ENCODE measurements at places on chromosomes 12 and 14.

DNA sequence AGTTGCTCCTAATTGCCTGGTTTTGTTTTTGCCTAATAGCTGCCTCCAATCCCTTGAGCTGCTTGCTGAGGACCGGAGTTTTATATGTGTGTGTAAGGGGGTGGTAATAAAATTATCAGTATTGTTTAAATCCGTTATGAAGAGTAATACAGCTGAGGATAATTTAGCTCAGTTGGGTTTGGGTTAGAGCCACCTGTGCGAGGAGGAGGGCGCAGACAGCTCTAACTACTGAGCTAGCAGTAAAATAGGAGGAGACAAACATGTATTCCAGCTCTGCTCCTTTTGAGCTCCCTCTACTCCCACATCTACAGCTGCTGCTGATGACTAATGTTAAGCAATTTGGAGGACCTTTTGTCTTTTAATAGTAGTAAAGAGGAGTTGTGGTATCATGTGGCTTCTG is 61.5 kb downstream of the SPATS2 start:
- DNase-seq = no peak

DNA sequence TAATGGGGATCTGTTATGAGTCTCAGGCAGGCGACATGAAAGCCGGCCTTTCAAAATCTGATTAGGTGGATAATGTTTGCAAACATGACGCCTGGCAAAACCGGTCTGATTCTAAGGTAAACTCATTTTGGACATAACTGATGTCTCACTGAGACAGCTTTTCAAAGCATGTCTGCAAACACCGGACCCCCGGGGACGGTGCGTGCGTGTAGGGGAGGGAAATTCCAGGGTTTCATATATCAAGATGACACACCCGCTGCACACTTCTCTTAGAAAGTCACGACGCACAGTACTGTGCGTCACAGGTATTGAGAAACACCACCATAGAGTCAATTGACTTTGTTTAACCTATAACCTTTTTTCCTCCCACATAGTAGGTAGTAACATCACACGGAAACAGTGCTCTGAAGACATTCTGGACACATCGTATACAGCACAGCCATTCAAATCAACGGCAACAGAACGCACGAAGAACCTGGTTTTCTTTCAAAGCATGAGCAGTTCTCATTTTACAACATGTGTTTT is 43.9 kb upstream of the TESC start:
- no peak for DNase-seq

DNA sequence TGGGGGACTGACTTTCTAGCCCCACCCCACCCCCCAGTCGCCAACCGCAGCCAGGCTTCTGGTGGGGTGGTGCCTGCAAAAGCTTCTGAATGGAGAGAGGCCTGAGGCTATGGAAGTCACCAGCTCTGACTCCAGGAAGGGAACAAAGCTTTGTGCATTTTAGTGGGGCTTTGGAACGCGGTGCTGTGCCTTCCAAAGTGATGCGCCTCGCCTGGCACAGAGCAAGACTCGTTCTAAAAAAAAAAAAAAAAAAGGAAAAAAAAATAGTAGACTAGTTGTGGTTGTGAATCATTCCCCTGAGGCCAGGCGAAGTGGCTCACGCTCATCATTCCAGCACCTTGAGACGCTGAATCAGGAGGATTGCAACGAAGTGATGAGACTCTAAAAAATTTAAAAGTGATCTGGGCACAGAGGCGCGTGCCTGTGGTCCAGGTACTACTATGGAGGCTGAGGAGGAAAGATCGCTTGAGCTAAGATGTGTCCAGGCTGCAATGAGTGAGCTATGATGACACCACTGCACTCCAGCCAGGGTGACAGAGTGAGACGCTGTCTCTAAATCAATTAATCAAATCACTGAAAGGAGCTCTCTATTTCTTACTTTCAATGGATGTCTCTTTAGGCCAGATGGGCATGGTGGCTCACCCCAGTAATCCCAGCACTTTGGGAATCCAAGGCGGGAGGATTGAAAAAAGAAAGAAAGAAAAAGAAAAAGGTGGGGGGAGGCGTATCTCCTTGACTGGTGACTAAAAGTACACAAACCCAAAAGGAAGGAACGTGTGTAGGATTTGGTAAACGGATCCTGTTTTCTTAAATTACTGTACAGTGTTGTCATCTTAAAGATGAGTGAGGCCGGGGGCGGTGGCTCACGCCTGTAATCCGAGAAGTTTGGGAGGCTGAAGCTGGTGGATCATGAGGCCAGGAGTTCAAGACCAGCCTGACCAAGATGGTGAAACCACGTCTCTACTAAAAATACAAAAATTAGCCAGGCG is 259.6 kb upstream of the ALG10B start:
- no peak for DNase-seq

GRCh38 chr12:124698211-124698997 is 131.0 kb upstream of the NCOR2 start:
- DNase-seq = no peak

DNA sequence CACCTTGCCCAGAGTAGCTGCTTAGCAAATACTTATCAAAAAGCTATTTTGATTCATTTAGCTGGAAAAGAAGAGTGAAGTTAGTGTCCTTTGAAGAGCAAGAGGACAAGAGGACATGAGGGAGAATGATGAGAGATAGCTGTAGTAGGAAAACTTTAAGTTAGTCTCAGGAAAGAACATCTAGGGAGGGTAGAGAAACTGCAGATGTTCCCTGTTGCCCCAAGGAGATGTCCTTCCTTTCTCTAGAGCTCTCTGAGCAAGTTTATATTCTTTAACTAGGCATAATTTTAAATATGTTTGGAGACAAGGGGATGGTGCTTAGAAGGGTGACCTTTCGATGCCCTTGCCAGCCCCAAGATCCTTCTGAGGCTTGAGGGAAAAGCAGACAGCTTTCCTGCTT is 529.1 kb upstream of the TBX3 start:
- DNase-seq = no peak

DNA sequence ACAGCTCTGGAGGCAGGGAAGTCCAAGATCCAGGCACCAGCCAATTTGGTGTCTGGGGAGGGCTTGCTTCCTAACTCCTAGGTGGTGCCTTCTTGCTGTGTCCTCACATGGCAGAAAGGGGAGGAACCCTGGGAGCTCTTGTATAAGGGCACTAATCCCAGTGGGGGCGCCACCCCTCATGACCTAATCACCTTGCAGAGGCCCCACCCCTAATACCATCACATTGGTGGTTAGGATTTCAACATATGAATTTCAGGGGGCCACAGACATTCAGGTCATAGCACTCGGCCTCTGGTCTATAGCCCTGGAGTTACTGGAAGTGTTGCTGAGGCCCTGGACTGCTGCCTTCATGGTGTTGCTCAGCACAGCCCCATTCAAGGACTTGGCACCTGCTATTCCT is 14.6 kb downstream of the PSMD9 start:
- no peak for DNase-seq

GRCh38 chr12:131018808-131019397 is 65.2 kb downstream of the ADGRD1 start:
- no peak for DNase-seq

DNA sequence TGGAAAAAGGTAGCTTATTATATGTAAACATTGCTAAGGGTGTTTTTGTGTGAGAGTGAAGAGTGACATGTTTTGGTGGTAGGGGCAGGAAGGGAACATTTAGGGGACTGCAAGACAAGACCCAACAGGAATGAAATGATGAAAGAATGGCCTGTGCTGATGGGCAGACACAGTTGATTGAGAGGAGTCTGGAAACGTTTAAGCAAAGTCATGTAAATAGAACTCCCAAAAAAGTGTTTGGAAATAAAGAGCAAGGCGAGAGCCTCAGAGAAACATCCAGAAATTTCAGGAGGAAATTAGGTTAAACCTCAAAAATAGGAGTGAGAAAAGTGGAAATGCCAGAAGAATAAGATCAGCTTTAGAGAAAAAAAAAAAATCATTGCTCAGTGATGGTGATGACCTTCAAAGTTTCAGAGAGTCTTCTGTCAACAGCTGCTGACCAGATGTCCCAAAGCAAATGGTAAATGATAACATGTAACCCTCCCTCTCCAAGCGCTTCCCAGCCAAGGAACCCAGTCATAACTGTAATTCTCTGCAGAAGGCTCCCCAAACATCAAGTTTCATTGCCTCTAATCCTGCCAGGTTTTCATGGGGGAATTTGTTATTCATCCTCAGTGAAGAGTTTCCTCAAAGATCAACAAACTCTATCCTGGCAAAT is 223.2 kb upstream of the FAR2 start:
- DNase-seq = no peak

DNA sequence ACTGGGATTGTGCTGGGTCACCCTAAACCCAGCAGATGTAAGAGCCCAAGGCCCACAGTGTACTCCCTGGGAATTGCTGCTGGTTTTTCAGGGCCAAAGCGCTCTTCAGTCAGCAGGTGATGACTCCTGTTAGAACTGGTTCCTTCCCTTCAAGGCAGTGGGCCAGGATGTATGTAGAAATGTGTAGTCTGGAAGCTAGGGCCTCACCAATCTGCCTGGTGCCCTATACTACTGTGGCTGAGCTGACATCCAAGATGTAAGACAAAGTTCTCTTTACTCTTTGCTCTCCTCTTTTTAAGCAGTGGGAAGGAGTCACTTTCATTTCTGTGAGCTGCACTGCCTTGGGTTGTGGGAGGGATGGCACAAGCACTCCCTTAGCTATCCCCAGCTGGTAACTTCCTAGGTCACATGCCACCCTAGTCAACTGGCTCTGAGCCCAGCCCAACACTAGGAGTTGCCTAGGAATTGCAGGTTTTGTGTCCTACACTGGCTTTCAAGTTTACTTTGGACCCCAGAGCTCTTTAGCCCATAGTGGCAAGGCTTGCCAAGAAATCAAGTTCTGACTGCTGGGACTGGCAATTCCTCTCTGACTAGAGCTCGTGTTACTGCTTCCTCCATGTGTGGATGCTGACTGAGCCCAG is 249.2 kb downstream of the C12orf50 start:
- no peak for DNase-seq

- DNase-seq = no peak
These were observed 86.2 kb downstream of the C12orf50 start for GRCh38 chr12:87943023-87943422.

- no peak for DNase-seq
These were observed 667.1 kb upstream of the FBXO33 start for GRCh38 chr14:40099316-40099715.

DNA sequence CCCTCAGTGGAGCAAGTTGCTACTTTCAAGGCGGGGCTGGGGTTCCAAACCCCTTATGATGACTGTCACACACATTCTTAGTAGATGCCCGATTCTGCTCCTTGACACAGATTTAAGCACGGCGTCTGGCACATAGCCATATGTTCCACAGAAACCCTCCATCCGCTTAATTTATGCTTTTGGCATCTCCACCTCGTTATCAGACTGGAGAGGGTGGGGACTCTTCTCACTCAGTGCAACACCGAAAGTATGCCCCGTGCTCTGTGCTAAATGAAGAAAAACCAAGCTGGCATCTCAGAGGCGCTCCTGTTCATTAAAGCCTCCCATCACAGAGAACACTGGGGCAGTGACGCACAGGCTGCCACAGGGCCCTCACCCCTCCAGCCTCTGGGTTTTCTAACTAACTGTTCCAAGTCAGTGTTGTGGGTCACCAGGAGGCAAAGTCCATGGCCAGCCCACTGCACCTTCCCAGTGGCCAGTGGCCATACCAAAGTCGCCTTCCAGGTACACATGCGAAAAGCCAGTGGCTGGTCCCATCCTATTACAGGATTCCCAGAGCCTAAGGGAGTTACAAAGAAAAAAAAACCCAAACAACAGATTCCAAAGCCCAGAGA is 27.3 kb downstream of the CCDC88C start:
- DNase-seq = no peak

- DNase-seq = no peak
These were observed 75.1 kb upstream of the ST8SIA1 start for GRCh38 chr12:22409377-22410164.

GRCh38 chr12:2963154-2963759 is 4.1 kb downstream of the TEAD4 start:
- no peak for DNase-seq

DNA sequence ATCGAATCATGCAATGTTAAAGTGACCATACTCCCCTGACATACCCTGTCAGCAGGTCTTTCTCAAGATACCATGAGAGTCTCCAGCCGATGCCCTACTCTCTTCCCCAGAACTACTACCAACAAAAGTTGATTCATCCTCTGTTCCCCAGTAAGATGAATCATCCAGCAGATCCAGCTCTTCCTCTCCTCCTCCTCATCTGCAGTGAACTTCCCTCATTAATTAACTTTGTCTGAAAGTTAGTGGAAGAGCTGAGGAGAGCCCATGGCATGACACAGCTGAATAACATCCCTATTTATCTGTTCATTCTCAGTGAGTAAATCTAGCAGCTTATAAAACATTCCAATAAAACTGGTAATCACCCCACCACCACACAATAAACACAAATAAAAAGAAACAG is 213.4 kb downstream of the EGLN3 start:
- DNase-seq = no peak

GRCh38 chr12:29971446-29971845 is 187.7 kb upstream of the TMTC1 start:
- no peak for DNase-seq

GRCh38 chr12:111216387-111217159 is 152.3 kb downstream of the PHETA1 start:
- DNase-seq = no peak

GRCh38 chr12:123101526-123101925 is 49.4 kb downstream of the PITPNM2 start:
- no peak for DNase-seq

- DNase-seq = no peak
These were observed 142.5 kb downstream of the SAMD4A start for GRCh38 chr14:54709444-54709843.

GRCh38 chr12:96070670-96071279 is 35.4 kb upstream of the LTA4H start:
- no peak for DNase-seq

DNA sequence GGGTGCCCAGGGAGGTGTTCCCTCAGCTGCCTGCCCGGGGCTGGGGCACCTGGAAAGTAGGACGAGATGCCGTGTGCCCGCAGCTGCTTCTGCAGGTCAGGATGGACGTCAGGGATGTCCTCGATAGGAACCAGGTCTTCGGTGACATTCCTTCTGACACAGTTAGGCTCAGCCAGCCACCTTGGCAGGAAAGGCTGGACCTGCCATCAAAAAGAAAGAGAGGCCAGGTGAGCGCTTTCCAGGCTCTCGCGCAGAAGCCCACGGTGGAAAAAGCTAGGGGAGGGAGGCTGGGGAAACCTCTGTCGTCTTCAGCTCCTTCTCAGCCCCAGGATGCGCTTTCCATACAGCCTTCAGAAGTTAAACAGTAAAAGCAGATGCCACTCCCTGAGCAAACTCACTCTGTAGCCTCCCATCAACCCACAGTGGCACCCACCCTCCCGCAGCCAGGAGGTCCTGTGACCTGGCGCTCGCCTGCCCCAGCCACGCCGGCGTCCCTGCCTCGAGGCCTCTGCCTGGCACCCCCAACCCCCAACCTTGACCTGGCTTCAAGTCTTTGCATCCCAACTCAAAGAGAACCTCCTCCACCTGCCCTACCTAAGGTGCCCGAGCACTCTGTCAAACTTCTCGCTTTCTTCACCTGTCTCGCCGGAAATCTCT is 1.3 kb downstream of the DDX51 start:
- DNase-seq = no peak

DNA sequence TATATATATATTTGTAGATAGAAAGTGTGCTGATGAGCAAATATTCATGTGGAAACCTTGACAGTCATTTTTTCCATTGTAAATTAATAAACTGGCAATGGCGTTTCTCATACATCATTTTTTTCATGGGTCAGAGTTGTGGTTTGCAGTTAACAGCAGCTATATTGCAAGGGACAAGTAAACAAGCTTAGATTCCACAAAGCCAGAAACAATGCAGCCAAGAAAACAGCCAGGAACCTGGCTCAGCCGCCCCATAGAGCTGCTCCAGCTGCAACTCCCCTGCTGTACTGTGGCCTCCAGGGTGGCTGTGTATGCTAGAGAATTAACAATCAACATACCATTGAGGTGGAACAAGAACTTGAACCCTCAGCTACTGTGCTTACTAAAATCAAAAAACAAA is 298.2 kb downstream of the TMEM132D start:
- no peak for DNase-seq

- no peak for DNase-seq
These were observed 17.5 kb upstream of the SPPL3 start for GRCh38 chr12:120921637-120922036.

Data from common myeloid progenitor, CD34-positive (primary cell).